ENCODE measurements at places on chromosomes 7 and 10.

- DNase-seq = no peak
These were observed 512.8 kb upstream of the GALNT17 start for GRCh38 chr7:70619130-70619529.

- DNase-seq = no peak
These were observed 205.2 kb downstream of the GLRX3 start for GRCh38 chr10:130341356-130341755.

- DNase-seq = no peak
These were observed 81.6 kb downstream of the ETV1 start for GRCh38 chr7:13907831-13908230.

- DNase-seq = peak; percentile 23
These were observed 45.1 kb downstream of the DPY19L1 start for GRCh38 chr7:34991938-34992840.

DNA sequence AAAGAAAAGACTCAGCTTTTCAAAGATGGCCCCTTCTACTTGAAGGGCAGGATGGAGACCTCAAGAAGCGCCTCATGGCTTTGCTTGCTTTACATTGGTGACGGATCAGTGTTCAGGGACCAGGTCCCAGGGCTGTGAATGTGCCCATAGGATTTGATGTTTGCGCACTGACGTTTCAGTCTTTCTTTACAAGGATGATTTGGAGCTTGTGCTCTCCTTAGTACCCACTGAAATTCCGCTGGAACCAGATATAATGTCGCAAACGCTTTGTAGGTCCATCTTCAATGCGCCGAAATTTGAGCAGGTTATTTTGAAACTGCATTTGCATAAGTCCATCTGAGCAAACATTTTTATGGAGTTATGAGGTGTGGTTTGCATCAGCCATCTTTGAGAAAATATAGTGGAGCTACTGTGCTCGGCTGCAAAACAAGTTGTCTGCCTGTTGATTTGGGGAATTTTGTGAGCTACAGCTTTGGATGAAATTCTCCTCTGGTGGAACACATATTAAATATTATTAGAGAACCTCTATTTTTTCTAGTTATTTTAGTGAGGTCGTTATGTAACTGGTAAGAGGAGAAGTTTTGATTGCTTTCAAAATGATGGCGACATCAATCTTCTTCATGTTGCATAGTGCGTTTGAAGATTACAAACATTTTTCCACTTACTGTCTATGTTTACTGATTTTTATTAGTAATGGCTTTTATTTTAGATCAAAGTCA lies 2.4 kb downstream of the RBM20 start:
- DNase-seq = no peak

DNA sequence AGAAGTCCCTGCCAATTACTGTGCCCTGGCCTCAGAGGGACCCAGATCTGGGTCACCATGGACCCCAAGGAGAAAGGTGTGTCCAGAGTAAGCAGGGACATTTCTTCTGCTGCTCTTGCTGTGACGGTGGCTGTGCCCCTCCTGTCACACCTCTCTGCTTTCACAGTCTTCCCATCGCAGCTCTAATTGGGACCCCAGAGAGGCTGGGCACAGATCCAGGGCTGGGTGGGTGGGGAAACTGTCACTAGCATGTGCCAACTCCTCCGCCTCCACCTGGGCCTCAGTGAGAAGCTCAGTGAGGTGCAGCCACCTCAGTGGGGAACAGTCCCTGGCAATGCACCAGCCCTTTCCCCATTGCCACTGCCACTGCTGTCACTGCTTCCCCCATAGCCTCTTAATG lies 37.3 kb upstream of the ADCYAP1R1 start:
- DNase-seq = no peak

- no peak for DNase-seq
These were observed 499.8 kb upstream of the CELF2 start for GRCh38 chr10:10517866-10518265.

DNA sequence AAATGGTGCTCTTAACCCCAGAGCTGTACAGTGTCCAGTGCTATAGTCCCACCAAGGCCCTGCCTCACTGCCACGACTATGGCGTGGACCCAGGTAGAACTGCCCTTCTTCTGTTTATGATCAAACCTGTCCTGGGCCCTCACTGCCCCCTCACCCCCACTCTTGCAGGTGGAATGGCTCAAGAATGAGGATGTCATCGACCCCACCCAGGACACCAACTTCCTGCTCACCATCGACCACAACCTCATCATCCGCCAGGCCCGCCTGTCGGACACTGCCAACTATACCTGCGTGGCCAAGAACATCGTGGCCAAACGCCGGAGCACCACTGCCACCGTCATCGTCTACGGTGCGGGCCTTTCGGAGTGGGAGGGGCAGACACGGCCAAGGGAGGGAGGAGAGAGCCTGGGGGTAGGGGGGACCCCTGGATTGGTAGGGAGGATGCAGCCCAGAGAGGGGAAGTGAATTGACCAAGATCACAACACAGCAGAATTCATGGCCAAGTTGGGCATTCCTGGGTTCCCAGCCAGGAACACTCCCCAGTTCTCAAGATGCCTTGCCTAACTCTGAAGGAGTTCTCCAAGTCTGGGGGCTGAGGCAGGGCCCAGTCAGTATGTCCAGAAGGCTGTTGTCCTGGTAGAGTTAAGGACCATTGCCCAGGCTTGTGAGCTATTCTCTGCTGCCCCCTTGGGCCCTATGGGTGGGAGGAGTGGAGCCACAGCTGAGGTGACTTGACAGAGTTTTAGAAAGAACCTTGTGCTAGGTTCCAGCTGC lies 32.4 kb upstream of the SLC29A3 start:
- DNase-seq = no peak

DNA sequence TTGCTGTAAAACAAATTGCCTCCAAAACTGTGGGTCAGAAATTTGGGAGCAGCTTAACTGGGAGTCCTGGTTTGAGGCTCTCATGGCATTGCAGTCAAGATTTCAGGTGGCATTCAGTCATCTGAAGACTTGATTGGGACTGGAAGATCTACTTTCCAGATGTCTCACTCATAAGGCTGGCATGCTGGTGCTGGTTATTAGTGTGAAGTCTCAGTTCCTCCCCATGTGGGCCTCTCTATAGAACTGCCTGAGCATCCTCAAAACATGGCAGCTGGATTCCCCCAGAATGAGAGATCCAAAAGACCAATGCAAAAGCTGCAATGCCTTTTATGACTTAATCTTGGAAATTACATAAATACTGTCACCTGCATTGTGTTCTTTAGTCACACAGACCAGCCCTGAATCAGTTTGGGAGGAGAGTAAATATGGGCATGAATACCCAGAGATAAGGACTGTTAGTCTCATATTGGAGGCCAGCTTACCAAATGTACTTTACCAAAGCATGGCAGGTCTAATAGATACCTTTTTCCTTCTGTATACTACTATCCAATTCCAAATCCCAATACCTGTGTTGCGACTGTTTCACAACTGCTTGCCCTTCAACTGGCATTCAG lies 6.5 kb upstream of the HERPUD2 start:
- no peak for DNase-seq

- no peak for DNase-seq
These were observed 2.9 kb downstream of the PPP1R3C start for GRCh38 chr10:91629715-91630549.

DNA sequence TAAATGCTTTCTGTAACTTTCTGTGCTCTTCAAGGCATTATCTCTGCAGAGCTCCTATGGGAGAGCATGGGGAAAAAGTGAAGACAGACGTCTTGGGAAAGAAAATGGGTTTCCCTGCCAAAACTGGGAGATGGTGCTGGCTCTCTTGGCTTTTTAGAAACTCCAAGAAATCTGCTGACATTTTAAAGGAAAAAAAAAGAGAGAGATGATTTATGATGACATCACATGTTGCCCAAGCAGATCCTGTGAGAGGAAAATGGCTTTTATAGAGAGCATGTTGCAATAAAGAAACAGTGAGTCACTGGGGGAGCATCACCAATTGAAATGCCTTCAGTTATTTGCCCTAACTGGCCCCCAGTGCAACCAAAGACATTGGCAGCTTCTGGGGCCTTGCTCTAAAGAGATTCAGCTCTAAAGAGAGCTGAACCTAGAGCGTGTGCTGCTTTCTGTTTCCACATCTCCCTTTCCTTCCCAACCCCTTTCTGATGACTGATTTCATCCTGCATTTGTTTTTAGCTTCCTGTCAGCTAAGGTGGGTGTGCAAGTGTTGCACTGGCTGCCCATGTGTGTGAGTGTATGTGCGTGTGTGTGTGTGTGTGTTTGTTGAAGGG lies 37.7 kb downstream of the LRMDA start:
- no peak for DNase-seq

GRCh38 chr7:102190776-102191350 lies 95.8 kb upstream of the SH2B2 start:
- DNase-seq = no peak

DNA sequence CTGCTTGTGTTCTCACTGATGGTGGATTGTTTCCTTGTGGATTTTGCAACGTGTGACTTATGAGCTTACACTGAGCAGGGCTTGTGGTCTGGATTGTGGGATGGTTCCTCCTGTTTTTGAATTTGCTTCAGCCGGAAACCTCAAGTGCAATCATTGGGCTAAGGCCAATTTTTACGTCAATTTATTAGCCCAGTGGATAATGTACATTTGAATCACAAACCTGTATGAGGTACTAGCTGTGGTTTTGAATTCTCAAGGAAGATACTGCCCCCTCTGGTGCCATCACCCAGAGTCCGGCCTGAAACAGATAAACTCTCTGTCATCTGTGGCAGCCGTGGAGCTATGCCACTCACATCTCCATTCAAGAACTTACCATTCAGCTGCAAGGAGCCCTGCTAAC lies 7.3 kb upstream of the ZNF777 start:
- no peak for DNase-seq

- DNase-seq = no peak
These were observed 3.8 kb upstream of the IL6 start for GRCh38 chr7:22723181-22723601.

GRCh38 chr10:112345743-112346142 lies 28.2 kb upstream of the ACSL5 start:
- DNase-seq = no peak

- DNase-seq = no peak
These were observed 191.0 kb downstream of the LSM5 start for GRCh38 chr7:32299133-32299702.

GRCh38 chr7:78218876-78219275 lies 420.3 kb downstream of the PHTF2 start:
- DNase-seq = no peak

GRCh38 chr7:76133164-76133775 lies 68.4 kb upstream of the SRRM3 start:
- DNase-seq = no peak

GRCh38 chr7:154096-154799 lies 38.1 kb upstream of the FAM20C start:
- DNase-seq = no peak

GRCh38 chr7:66627881-66628360 lies 760 bp upstream of the KCTD7 start:
- no peak for DNase-seq

DNA sequence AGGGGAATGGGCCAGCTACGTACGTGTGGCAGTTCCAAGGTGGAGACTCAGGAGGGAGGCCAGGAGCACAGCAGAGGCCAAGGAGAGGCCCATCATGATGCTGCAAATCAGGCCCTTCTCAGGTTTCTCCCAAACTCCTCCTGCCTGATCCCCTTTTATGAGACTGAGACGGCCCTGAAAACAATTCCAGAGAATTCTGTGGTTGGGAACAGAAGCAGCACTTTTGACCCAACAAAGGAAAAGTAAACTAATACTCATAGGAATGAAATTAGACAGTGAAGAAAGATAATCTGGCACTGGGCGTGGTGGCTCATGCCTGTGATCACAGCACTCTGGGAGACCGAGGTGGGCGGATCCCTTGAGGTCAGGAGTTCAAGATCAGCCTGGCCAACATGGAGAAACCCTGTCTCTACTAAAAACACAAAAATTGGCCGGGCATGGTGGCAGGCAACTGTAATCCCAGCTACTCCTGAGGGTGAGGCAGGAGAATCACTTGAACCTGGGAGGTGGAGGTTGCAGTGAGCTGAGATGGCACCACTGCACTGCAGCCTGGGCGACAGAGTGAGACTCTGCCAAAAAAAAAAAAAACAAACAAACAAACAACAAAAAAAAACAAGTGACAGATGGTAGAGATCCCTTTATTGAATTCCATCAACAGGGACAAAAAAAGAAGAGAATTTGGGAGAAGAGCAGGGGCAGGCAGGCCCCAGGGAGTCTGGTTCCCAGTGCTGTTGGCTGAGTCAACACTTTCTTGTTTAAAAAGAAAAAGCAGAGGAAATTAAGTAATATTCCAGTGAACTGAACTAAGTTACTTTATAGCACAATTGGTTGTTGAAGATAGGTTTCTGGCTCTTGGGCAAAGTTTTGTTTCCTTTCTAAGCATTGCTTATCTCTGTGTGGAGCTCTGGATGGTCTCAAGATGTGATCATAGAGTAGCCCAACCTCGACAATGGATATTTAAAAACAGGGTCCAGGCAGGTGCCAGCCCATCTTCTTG lies at the start of gene CCL26:
CCL26 (minus strand) TSS at position 131 of the 997 bp plus-strand sequence; CDS start at position 96, 35 bp downstream.
- no peak for DNase-seq

DNA sequence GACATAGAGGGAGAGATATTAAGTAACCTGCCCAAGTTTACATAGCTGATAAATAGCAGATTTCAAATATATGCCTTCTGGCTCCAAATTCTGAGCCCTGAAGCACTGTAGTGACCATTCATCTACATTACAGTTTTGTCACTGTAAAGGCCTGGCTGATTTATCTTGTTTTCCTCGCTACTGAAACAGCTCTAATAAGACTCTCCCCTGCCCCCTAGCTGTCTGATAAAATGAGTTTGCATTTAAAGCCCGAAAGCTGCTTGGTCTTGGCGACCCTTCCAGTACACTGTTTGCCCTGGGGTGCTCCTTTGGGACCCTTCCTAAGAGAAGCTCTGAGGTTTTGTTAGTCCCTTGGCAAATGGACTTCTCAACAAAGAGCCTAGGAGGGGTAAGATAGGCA lies 59.7 kb upstream of the RAB11FIP2 start:
- no peak for DNase-seq

DNA sequence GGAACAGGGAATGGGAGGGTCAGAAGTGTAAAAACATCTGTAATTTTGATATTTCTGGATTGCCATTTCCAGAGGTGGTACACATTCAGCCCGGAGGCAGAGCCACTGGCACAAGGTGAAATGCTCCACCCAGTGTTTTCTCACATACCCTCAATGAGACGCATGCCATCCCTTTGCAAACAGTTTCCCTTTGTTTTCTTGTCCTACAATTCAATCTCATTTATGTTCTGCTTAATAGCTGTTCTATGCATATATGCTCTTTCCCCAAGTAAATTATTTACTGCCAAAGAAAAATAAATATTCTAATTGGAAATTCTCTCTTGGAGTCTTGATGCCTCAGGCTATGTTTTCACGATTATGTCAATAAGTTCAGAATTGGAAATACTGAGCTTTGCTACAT lies 369.7 kb upstream of the AKR1E2 start:
- no peak for DNase-seq

DNA sequence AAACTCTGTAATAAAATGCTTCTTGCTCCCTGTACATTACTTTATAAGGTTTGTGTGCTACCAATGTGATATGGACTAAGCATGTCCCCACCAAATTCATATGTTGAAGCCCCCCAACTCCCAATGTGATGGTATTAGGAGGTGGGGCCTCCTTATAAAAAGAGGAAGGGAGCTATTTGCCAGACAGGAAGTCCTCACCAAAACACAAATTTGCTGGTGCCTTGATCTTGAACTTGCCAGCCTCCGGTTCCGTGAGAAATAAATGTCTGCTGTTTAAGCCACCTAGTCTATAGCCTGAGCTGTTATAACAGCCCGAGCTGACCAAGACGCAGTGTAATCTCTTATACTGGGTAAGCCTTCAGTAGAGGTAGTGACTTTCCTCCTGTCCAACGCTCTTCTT lies 114.5 kb downstream of the INHBA start:
- DNase-seq = no peak

Measured in GM12878 (cell line).